ENCODE measurements at places on chromosomes 2 and 18. TPM values are rescaled to one million over a fixed set of nuclear protein-coding genes. Genes with fewer than 3 reads are reported as not detected.

The IAH1 gene
- total RNA-seq: 58.6 TPM

The MATN3 gene
- 1.1 TPM for total RNA-seq

The ALKAL2 gene
- total RNA-seq: not detected

The FTCDNL1 gene
- 0.18 TPM for total RNA-seq

The SULT1C2 gene
- not detected for total RNA-seq
